ENCODE measurements at places on chromosomes 2 and 18.
A peak's percentile ranks its signal among the peaks of the same experiment; 100 is the strongest.

GRCh38 chr18:40925071-40925541, 1029.9 kb upstream of the PIK3C3 start:
- no peak for DNase-seq

DNA sequence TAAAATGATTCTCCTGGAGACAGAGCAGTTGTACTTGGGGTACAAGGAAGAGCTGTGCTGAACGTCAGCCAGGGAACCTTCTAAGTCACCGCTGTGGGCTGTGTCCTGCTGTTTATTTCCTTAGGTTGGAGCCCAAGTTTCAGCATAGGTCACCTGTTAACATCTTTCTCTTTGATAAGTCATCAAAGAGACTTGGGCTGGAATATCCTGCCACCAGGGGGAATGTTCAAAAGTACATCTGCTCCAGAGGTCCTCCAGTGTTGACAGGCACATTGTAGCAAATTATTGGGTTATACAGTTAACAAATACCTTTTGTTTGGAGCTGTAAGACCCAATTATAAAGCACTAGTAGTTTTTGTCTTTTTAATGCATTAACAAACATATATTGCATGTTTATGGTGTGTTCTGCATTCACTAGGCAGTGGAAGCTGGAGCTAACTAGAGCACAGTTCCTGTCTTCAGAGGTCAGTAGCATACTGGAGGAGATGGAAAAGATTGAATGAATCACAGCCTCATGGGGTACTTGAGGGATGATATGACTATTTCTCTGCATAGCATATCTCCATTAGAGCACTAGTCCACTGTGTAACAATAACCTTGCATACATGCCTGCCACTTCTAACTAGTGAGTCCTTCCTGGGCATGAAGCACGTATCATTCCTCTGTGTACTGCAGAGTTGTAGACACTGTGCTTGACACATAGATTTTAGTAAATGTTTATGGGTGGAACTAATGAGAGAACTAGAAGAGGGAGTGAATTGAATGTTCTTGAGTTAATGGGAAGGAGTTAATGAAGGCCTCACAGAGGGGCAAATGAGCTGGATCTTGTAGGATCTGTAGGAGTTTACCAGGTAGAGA, 182.1 kb downstream of the AGAP1 start:
- no peak for DNase-seq

GRCh38 chr2:181954538-181954883, 31.1 kb upstream of the PPP1R1C start:
- no peak for DNase-seq

GRCh38 chr2:29212009-29212408, 96.8 kb downstream of the CLIP4 start:
- DNase-seq, result peak; percentile 50

DNA sequence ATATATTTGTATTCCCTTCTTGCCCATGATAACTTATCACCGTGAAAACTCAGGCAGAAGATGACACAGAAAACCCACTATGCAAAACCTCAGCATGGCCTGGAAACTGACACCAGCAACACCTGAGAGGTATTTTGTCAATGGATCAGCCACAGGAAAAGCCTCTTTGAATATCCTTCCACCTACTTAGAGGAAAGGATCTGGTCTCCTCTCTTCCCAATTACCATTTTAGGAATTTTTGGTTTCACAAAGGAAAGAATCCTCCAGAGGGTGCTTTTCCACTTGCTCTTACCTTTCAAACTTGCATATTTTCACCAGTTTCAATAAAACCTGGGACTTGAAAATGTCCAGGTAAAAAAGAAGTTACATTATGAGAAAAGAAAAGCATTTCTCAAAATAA, 20.0 kb upstream of the MEIS1 start:
- no peak for DNase-seq

DNA sequence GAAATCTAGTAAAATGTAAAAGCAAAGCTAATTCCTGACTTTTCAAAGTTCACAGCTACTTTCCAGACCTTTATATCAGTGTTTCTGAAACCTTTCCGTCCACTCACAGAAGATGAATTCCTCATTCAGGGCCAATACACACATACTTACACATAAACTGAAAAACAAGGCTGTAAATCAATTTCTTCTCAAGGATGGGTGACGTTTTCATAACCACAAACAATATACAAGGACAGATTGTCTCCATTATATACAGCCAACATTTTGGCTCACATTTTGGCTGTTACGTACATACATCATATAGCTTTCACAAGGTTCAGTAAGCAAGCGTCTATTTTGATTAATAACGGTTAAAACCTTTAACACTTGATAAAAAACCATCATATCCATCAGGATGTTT, 1.4 kb downstream of the RPRD1A start:
- no peak for DNase-seq

- no peak for DNase-seq
Observed at GRCh38 chr2:196954001-196954400, 27.5 kb upstream of the PGAP1 start.

DNA sequence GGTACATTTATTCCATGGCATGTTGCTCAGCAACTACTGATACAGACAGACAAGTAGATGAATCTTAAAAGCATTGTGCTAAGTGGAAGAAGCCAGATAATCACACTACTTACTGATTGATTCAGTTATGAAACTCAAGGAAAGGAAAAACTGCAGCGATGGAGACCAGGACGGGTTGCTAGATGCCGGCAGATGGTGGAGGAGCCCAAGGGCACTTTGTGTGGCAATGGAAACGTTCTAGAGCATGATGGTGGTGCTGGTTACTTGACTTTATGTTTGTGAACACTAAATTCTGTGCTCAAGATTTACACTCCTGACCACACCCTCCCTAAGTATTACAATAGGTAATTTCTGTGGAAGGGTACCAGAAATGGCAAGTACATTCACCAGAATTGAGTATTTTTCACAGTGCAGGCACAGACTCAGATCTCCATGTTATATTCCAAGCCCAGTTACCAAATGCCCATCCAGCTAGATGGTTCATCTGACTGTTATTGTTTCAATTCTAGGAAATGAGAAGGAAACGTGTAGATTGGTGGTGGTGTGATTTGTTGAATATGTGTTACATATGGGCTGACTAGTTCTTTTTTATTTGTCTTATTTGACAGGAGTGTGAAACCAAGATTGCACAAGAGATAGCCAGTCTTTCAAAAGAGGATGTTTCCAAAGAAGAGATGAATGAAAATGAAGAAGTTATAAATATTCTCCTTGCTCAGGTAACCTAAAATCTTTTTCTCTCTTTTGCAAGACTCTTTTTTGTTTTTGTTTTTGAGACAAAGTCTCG, 55.1 kb downstream of the RALBP1 start:
- no peak for DNase-seq

DNA sequence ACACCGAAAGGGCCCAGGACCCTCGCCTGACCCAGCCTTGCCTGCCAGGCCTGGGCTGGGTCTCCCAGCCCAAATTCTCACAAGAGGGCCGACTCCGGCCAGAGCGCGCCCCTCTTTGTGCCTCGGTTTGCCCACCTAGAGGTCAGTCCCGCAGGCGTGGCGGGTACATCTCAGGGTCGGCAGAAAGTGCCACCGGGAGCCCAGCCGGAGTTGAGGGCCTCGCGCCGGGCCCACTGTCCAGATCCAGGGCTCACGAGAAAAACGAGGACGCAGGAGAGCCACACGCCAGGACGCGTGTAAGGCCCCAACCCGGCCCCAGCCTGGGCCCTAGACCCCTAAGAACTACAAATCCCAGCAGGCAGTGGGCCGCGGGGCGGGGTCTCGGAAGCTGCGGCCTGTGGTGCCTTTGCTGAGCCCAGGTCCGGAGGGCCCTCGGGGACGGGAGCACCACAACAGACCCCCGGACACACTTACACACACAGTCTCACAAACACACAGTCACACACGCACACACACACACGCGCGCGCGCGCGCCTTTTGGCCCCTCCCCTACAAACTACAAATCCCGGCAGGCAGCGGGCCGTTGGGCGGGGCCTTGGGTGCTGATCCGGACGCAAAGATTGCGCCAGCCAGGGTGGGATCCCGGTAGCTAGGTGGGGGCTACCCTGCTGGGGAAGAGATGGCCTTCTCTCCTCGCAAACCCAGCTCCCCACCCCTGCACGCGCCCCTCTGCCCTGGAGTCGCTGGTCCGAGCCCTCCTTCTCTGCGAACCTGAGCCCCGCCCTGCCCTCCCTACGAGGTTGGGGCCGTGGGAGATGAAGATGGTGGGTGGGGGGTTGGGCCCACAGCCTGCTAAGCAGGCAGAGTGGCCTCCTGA, at the start of gene SH2D6:
SH2D6 (plus strand) TSS at position 583 of the 877 bp plus-strand sequence. CDS start 10,752 bp downstream, outside the sequence.
- DNase-seq, result peak; percentile 78

- no peak for DNase-seq
Observed at GRCh38 chr2:28749526-28749925, 2.1 kb upstream of the PPP1CB start.

- no peak for DNase-seq
Observed at GRCh38 chr2:171390941-171391516, 42.8 kb downstream of the METTL8 start.

DNA sequence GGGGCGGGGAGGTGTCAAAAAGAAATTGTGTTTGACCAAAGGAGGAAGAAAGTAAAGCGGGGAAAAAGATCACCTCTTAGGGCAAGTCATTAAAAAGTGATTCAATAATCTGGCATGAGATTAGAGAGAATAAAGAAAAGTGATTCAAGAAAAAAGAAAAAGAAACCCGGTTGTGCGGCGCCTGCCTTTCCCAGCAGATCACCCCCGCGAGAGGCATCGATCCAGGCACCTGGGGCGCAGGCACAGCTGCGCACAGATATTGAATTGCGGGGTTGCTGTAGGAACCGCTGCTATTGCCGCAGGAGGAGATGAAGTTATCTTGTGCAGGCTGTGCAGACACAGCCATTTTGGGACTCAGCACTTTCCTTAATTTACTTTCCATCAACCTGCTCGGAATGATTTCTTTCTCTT, 71.2 kb downstream of the PLB1 start:
- DNase-seq, result no peak

DNA sequence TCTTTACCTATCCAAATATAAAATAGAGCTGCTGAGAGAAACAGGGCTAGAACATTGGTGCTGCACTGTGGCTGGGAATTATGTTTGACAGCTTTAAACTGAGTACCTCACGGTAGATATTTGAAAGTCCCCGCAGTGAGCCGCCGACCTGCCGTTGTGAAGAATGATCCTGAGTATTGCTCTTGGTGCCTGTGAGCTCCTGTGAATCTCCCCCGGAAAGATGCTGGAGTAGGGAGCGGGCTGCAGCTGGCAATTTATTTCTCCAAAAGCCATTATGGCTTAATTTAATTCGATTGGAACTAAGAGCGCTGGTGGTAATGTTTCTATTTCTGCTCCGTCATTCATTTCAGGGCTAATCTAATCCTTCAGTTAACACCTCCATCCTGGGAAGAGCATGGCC, 129.4 kb upstream of the TPO start:
- no peak for DNase-seq

- no peak for DNase-seq
Observed at GRCh38 chr2:85851253-85852151, 37.3 kb downstream of the ST3GAL5 start.

DNA sequence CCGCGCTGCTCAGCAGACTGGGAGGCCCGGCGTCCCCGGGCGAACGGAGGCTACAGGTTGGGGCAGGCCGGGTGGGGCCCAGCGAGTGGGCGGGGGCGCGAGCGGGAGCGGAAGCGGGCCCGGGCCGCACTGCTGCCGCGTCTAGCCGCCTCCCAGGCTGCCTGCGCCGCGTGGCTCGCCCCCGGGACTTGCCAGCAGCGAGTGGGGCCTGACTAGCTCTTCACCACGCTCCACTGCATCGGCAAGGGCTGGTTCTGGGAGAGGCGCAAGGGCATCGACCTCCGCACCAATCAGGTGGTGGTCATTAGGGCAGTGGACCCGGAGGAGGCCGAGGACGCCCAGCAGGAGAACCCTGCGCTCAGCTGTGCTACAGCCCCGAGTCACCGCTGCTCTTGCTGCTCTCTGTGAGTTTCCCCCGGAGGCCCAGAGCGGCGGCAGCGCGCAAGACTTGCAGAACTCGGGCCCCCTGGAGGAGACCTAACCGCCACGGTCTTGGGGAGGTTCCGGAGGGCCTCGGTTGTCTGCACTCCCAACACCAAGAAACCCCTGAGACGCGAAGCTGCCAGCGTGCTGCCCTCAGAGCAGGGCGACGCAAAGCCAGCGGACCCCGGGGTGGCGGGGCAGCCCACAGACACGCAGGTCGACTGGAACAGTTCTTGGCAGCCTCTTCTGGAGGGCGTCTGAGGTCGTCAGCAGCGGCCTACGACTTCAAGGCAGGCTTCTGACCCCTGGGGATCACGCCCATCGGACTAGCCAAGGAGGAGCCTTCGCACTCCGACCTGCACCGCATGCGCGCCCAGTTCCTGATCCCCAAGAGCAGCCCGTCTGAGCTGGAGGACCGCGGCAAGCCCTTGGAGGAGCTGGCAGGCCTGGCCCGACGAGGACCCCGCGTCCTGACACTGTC, 27.2 kb upstream of the PTPN2 start:
- DNase-seq, result peak; percentile 85

- no peak for DNase-seq
Observed at GRCh38 chr2:124482044-124482443, 457.0 kb downstream of the CNTNAP5 start.

DNA sequence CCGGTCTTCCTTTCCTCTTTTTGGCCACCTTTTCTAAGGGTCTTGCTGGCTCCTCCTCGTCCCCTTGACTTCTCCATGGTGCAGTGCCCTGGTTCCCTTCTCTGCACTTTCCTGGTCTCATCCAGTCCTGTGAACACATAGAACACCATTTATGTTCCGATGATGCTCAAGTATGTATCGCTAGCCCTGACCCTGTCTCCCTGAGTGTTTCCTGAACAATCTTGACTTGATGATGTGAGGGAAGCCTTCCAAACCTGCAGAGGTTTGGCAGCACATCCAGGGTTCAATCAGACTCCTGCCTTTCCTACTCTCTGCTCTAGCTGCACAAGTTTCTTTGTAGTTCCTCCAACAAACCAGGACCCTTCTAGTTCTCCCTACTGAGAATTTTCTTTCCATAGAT, 132.1 kb downstream of the RGPD3 start:
- DNase-seq, result no peak

DNA sequence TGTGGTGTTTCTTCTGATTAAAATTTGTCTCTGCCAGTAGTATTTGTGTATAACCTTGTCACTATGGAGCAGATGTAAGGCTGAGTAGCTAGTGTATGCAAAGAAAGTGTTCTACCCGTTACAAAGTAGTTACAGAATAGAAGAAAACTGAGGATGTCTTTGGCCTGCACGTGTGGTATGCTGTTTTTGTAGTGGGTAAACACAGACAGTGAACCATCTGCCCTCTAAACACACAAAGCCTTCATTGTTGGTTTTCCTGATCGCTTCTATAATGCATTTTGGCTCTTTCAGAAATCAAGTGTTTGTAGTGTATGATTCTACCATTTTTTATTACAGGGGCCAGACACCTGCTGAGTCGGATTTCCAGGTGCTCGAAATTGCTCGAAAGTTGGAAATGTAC, 61.5 kb downstream of the FARP2 start:
- no peak for DNase-seq

DNA sequence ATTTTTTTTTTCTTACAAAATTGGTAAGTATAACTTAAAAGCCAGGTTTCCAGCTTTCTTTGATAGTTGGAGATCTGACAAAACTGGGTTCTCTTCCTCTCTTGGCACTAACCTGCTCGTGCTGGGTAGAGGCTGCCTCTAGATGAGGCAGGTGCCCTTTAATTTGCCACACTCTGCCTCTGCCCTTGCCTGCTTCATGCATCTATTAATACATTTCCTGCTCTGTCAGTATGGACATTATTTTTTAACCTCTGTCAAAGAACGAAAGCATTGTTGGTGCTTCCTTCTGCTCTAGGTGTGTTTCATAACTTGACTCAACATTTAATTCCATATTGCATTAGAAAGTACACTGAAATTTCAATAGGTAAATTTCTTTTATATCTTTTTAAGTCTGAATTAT, 490.7 kb upstream of the ZEB2 start:
- no peak for DNase-seq

GRCh38 chr2:203399031-203399430, 70.8 kb downstream of the ABI2 start:
- no peak for DNase-seq

GRCh38 chr2:172711110-172711509, 24.5 kb upstream of the RAPGEF4 start:
- no peak for DNase-seq

All from lower leg skin (tissue), 4 donors.